ENCODE measurements at places on chromosomes 7 and 10.

GRCh38 chr10:76950354-76950753, 687.3 kb downstream of the KCNMA1 start:
- no peak overlapping the region for H3K4me3 ChIP-seq
- no peak for DNase-seq
- no peak overlapping the region for H3K27ac ChIP-seq
- no peaks in the 10 kb centered on the region for H3K27me3 ChIP-seq
- H3K36me3 ChIP-seq = no peaks in the 10 kb centered on the region

DNA sequence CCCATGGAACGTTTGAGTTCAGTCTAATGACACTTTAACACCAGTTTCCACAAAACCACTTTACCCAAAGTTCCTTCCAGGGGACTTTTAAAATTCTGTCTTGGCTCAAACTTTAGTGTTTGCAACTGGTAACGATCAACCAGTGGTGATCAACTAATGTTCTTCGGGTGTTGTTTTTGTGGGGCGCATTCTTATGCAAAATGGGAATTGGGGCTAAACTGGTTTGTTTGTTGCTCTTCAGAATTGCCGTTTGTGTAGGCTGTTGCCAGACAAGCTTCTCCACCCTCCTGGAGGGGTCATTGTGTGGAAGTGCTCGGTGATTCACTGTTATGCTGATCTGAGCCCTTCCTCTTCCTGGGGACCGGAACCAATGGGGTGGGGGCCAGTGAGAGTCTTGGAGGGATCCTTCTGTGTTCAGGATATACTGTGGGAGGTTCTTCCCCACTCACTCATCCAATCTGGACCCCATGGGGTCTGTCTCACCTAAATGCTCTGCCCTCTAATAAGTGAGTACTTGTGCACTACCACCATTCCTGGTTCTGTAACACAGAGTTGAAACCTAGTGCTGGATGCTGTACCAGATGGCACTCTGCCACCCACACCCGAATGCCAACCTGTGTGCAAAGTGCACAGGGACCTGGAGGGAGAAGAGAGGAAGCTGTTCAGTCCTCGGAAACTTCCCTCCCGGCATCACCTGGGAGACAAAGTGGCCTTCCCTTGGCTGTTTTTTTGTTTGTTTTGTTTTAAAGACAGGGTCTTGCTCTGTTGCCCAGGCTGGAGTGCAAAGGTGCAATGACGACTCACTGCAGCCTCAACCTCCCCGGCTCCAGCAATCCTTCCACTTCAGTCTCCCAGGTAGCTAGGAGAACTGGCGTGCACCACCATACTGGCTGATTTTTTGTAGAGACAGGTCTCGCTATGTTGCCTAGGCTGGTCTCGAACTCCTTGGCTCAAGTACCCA, 2.1 kb downstream of the NFE2L3 start:
- H3K4me1 ChIP-seq = peaks cover 11% of the 10 kb centered on the region
- peaks cover 5% of the 10 kb centered on the region for H3K36me3 ChIP-seq
- H3K4me3 ChIP-seq = peak overlapping the region; percentile 93

DNA sequence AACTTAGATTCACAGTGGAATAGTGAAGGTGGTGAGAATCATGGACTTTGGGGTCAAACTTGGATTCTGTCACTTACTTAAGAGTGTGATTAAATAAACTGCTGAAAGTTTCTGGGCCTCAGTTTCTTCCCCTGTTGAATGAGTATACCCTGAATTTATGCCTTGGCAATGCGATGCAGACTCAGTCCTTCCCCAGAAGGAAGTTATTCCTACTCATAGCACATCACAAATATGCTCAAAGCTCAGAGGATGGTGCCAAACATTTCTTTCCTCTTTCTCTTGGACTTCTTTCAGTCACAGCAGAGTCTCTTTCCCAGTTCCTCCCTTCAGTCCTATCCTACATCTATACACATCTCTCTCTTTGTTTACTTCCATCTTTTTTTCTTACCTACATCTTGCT, 45.1 kb downstream of the ASB4 start:
- H3K36me3 ChIP-seq = no peaks in the 10 kb centered on the region
- H3K27ac ChIP-seq = no peak overlapping the region
- H3K4me1 ChIP-seq = peaks cover 5% of the 10 kb centered on the region
- H3K27me3 ChIP-seq = no peaks in the 10 kb centered on the region

- no peak overlapping the region for H3K27ac ChIP-seq
- H3K4me1 ChIP-seq = peaks cover 11% of the 10 kb centered on the region
- H3K36me3 ChIP-seq = peaks cover 6% of the 10 kb centered on the region
- peaks cover 5% of the 10 kb centered on the region for H3K27me3 ChIP-seq
- H3K4me3 ChIP-seq = no peak overlapping the region
Observed at GRCh38 chr10:122298206-122298597, 27.1 kb downstream of the BTBD16 start.

- DNase-seq = no peak
- H3K36me3 ChIP-seq = peaks cover 4% of the 10 kb centered on the region
- H3K27ac ChIP-seq = no peak overlapping the region
Observed at GRCh38 chr7:86094166-86094669, 549.5 kb upstream of the GRM3 start.
